Right lung (tissue), 10 donors: ENCODE measurements at places on chromosomes 6 and 20.

GRCh38 chr20:33796907-33797544, 14.1 kb upstream of the CHMP4B start:
- DNase-seq = no peak

DNA sequence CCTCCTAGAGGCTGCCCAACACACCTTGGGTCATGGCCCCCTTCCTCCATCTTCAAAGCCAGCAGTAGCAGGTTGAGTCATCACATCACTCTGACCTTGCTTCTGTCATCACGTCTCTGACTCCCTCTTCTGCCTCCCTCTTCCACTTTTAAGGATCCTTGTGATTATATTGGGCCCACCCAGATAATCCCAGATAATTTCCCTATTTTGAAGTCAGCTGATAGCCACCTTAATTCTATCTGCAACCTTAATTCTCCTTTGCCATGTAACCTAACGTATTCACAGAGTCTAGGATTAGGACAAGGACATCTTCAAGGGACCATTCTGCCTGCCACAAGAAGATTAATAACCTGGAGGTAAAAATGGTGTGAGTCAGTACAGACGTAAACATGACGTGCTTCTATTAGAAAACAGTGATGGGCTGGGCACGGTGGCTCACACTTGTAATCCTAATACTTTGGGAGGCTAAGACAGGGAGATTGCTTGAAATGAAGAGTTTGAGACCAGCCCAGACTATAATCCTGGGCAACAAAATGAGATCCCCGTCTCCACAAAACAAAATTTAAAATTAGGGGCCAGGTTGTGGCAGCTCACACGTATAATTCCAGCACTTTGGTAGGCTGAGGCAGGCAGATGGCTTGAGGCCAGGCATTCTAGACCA, 3.3 kb downstream of the ZSWIM3 start:
- DNase-seq = no peak

DNA sequence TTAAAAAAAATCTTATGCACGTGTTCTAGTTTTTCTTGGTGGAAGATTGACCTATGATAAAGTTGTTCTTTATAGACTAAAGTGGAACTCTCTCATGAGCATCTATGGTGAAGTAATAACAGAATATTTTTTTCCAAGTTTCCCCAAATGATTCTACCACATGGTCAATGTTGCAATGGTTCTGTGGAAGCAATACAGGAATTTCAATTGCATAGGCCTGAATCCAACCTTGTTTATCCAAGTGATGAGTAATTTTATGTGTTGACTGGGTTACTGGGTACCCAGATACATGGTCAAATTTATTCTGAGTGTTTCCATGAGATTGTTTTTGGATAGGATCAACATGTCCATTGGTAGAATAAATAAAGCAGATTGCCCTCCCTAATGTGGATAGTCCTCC, 581.5 kb downstream of the MMUT start:
- DNase-seq = no peak

GRCh38 chr20:9742821-9743220, 96.1 kb downstream of the PAK5 start:
- DNase-seq = no peak

GRCh38 chr6:24883618-24884017, 52.1 kb downstream of the RIPOR2 start:
- no peak for DNase-seq

GRCh38 chr6:130167655-130168054, 55.1 kb downstream of the SAMD3 start:
- DNase-seq = peak; percentile 67
